ENCODE measurements at places on chromosomes 2 and 18. TPM values are rescaled to one million over a fixed set of nuclear protein-coding genes. Genes with fewer than 3 reads are reported as not detected.

DNA sequence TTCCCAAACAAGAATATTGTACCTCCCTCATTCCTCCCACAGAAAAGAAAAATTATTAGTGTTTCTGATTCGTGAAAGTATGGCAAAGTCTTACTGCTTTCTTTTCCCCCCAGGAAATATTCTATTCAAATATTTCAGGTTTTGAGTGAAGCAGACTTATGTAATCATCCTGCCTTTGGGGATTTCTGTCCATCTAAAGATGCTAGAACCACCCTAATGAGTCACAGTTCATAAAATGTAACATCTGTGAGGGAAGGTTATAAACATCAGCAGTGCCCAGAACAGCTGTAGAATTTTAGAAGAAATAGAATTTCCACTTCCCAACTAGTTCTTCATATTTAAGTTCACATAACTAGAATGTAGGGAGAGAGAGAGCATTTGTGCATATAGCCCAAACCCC lies 39.0 kb downstream of the EEF1B2 start:
- DNase-seq, result no peak

The NEB gene
- total RNA-seq, result 13.0 TPM

DNA sequence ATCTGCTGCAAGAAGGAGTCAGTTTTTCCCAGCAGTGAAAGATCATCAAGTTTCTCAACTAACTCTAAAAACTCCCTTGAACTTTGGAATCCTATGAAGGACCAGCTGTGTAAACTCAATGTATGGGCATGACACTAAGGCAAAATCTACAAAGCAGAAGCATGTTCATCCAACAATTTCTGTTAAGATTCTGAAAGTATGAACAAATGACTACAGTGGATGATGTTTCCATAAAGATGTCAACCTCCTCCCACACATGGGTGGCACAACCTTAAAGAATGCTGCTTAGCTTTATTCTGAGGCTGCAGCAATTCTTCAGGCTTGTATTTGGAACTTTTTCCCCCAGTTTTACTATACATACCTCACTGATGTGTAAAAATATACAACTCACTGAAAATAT lies 47.2 kb downstream of the WDR33 start:
- no peak for DNase-seq

GRCh38 chr2:47272031-47272864 lies 117.1 kb upstream of the STPG4 start:
- DNase-seq, result peak; percentile 86

DNA sequence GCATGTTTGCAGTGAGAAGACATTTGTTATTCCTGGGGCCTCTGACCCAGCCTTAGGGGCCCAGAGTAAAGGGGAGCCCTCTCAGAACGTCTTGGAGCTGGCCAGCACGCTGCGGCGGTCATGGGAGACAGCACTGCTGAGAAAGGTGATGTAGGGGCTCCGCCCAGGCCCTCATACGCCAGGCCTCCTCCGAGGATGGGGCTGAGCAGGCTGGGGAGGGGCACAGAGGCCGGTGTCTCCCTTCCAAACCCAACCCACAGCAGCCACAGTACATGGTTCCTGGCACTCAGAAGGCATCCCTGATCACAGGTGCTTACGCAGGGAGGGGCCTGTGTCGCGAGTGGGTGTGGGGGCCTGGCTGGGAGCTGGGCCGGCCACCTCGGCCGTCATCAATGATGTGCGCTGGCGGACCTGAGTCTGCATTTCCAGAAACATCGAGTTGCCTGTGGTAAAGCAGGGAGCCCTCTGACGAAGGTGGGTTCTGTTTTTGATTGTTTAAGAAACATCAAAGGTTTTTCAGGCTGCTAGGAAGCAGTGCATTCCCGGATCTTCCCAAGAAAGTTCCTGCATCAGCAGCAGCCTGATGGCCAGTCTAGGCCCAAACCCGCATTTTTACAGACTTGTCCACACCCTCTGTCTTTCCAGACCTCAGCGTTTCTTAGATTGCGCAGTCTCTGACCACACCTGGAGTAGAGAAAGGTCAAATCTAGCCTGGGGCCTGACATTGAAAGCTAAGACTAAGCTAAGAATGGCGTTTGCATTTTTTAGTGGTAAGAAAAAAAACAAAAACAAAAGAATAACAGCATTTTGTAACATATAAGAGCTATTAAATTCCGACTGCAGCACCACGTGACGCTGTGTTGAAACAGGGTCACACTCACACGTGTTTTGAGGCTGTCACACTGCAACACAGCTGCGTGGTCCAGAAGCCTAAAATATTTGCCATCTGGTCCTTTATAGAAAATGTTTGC lies 51.2 kb upstream of the PXDN start:
- DNase-seq, result no peak

GRCh38 chr18:37272226-37272625 lies 293.4 kb downstream of the CELF4 start:
- DNase-seq, result no peak

DNA sequence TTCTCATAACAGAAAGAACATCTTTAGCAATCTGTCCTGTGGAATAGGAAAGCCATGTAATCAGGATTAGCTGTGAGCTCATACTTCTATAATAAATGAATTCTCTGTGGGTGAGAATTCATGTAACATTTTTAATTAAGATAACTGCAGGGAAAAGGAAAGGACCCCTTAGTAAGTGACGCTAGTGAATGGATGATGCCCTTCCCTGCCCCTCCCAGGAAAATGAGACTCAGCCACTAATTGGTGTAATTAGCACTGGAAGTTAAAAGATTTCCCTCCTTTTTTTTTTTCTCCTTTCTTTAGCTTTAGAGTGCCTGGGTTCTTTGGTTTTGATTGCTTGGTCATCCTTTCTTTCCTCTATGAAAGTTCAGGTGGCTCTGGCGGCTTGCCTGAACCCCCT lies 90.3 kb downstream of the VWA3B start:
- DNase-seq, result no peak

The GPR55 gene
- total RNA-seq, result 0.36 TPM

DNA sequence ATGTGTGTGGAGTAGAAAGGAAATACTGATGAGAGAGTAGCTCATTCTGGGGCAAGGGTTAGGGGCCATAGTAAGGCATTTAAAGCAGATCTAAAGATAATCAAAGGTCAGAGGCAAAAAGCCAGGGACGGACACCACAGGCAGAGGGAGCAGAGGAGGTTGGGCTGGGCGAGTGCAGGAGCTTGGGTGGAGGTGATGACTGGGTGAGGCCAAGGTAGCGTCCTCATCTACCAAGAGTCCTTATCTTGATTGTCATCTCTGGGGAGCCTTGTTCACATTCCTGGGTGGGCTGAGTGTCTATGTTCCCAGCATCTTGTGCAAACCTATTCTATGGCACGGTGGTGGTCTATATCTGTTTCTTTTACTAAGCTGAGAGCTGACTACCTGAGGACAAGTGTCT lies 26.1 kb upstream of the SAG start:
- no peak for DNase-seq

GRCh38 chr2:101400506-101401325 lies 13.4 kb upstream of the CREG2 start:
- no peak for DNase-seq

The GAL3ST2 gene
- not detected for total RNA-seq

DNA sequence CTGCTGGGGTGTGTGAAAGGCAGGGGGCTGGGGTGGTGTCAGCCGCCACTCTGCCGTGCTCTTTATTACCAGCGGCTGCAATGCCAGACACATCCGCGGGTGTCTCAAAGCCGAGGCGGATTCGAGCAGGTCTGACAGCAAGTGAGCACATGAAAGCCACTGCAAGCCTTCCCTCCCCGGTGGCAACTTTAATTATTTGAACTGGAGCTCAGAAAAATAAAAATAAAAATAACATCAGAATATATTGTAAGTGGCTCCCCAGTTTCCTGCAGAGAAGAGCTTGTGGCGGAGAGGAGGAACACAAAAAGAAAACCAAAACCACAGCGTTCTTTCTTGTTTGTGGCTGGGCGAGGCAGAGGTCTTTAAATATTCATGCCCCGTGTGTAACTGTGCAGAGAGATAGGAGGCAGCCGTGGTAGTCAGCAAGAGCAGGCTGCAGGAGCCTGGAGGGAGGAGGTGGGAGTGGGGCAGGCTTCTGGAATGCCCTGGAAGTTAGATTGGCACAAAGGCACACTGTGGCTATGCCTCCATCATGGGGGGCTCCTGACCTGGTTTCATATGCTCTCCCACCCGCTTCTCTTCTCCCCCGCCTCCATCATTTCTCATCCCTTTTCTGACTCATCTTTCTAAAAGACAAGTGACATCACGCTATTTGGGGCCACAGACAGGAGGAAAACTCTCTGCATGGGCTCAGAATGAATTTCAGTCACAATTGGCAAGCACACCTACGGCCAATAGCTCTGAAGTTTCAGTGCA lies 199.8 kb downstream of the CLIP4 start:
- no peak for DNase-seq

DNA sequence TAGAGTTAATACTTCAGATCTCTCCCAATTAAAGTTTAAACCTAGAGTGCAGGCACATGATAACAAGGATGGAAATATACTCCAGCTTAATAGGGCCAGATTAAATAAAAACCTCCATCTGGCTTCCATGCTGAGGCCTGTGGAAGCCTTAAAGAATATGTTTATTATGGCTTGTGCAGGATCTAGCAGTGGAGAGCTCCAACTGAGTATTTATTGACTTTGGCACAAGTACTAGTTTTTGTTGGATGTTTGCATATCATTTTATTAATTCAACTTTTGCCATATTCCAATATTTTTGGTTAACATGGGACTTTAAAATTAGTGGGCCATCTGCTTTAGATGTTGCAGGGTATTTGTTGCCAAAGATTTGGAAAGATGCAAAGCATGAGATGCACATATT lies 860.4 kb upstream of the SOX11 start:
- DNase-seq, result no peak

The CLASP1 gene
- total RNA-seq, result 57.4 TPM

GRCh38 chr2:212979046-212979612 lies 172.3 kb downstream of the IKZF2 start:
- no peak for DNase-seq

- DNase-seq, result no peak
These were observed 7.2 kb upstream of the PROC start for GRCh38 chr2:127410871-127411652.

- no peak for DNase-seq
These were observed 617.0 kb downstream of the LRP1B start for GRCh38 chr2:141513853-141514252.

The NTSR2 gene
- total RNA-seq, result not detected

DNA sequence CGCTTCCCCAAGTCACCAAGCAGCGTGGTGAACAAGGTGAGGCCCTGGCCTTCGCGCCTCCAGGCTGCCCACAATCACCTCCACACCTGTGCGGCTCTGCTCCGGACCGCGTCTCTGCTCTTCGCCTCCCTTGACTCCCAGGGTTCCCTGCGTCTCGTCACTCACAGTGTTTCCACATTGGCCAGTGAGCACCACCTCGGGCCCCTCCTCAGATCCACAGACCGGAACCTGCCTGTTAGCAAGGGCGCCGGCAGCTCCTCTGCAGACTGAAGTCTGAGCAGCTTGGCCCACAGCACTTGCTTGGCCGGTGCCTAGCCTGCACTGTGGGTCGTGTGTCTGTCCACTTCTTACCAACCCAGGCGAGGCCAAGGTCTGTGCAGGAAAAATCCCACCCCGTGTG lies 155.3 kb upstream of the ALKAL2 start:
- DNase-seq, result no peak

DNA sequence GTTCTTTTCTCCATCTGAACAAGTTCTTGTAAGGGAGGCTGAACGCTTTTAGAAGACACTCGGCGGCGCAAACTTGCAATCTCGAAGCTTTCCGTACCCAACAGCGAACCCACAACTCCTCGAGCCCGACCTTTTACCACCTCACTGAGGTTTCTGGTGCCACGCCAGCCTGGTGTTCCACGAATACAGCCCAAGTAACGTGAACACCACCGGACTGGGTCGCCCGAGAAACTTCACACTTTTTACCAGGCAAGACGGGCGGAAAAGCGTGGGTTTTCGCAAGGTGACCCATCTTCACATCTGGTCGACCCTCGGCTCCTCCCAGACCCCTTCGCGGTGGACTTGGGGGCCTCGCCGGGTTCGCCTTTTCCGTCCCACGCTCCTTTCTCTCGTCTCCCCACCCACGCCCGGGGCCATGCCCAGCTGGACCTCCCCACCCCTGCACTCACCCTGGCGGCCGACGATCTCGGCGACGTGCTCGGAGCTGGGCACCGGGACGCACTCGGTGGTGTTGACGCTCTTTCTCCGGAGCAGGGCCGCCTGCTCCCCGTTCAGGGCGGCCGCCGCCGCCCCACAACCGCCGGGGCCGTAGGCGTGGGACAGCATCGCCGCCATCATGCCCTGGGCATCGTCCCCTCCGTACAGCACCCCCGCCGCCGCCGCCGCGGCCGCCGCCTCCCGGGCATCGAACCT lies 1.2 kb downstream of the MEX3C start:
- DNase-seq, result peak; percentile 35

DNA sequence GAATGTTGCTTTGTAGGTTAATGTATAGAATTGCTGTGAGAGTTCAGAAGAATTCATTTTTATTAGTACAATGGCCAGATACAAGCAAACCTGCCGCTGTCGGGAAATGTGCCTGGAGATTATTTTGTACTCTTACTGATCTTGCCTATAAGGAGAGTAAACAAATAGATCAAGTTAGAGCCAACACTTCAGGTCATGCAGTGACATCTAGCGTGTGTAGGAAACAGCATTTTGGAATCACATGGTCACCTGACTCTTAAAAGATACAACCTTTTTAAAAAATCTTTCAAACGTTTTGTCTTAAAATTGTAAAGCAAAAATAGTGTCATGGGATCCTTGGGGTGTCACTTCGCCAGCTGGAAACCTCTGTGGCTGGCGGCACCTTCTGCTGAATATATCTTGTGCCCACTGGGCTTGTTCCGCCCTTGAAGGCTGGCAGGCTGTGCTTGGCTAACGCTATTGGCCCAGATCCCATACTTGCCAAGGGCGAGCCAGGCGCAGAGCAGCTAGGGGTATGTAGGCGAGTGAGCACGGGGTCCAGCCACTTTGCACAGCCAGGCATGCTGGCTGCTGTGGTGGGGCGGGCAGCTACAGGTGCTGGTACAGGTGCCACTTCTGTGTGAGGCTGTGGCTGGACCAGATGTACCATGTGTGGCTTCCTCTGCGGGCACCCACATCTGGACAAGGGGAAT lies 19.5 kb upstream of the RPRM start:
- no peak for DNase-seq

The UBE2F gene
- total RNA-seq, result 67.0 TPM

- no peak for DNase-seq
These were observed 1184.0 kb upstream of the GYPC start for GRCh38 chr2:125471963-125472362.
